ENCODE measurements at places on chromosomes 1 and 21.
A peak's percentile ranks its signal among the peaks of the same experiment; 100 is the strongest.

DNA sequence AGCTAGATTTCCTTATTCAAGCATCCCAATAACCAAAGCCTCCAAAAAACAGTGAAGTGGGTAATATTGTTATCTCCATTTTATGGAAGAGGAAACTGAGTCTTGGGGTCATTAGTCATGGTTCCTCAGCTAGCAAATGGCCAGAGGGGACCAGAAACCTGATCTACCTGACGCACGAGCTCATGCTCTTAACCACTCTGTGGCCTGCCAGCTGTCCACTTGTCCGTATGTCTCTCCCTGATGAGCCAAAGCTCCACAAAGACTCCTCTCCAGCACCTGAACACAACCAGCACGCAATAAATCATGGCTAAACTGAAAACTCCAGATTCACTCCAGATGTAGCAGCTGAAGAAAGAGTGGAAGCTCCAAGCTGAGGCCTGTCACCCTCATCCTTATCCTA is 5.8 kb downstream of the CAPN8 start:
- no peak for DNase-seq

- DNase-seq: no peak
Observed at GRCh38 chr1:14741532-14741931, 143.0 kb downstream of the KAZN start.

DNA sequence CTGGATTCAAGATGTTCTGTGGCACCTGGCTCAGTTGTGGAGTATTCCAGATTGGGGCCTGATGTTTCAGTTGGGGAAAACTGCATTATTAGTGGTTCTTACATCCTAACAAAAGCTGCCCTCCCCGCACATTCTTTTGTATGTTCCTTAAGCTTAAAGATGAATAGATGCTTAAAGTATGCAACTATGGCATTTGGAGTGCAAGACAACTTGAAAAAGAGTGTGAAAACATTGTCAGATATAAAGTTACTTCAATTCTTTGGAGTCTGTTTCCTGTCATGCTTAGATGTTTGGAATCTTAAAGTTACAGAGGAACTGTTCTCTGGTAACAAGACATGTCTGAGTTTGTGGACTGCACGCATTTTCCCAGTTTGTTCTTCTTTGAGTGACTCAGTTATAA is 7.2 kb downstream of the FPGT start:
- no peak for DNase-seq

DNA sequence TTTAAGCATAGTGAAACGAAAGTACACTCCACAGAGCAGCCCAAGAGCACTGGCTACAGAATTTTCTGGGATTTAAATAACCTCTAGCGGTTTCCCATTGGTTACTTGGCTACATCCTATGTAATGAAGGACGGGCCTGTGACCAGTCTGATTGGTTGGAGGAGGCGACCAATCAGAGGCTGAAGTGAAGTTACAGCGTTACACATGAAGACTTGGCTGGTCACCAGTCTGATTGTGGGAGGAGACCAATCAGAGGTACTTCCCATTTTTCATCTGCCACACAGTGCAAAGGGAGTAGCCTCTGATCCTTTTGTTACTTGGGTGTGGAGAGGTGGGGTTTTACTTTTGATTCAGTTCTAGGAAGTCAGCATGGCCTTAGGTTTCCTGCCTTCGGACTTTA is 142.7 kb upstream of the SERTAD4 start:
- DNase-seq: no peak

DNA sequence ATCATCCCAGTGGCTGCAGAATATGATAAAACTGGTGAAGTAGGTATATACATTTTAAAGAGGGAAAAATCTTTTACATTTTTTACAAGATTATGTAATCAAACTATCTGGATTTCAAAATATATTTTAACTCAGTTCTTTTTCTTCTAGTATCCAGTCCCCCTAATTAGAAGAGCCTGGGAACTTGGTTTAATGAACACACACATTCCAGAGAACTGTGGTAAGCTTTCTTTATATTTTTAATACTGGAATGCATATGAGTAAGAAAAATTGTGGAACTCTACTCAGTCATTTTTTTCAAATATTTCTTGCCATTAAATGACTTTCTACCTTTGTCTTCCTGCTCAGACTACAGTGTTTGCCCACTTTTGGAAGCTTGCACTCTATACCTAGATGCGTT is 8.2 kb downstream of the ACADM start:
- no peak for DNase-seq

GRCh38 chr1:16719571-16720350 is 20.6 kb upstream of the RNU1-4 start:
- DNase-seq: no peak

DNA sequence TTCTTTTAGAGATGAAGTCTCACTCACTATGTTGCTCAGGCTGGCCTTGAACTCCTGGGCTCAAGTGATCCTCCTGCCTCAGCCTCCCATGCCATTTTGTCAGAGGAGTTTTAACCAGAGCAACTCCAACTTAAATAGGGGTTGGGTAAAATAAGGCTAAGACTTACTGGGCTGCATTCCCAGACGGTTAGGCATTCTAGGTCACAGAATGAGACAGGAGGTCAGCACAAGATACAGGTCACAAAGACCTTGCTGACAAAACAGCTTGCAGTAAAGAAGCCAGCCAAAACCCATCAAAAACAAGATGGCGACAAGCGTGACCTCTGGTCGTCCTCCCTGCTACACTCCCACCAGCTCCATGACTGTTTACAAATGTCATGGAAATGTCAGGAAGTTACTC is 5.7 kb upstream of the DNAH14 start:
- DNase-seq: no peak

DNA sequence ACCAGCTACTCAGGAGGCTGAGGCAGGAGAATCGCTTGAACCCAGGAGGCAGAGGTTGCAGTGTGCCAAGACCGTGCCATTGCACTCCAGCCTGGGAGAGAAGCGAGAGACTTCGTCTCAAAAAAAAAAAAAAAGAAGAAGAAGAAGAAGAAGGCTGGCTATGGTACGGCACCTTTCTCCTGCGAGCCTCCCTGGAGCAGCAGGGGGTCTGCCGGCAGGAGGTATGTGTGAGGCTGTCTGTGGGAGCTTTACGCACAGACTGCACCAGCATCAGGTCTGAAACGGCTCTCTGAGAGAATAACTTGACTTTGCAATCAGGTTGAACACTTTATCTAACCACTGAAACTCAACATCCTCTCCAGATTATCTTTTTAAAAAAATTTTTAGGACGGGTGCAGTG is 44.9 kb downstream of the CLSTN1 start:
- no peak for DNase-seq

- no peak for DNase-seq
Observed at GRCh38 chr21:45540601-45540970, 1.7 kb downstream of the SLC19A1 start.

- DNase-seq: no peak
Observed at GRCh38 chr1:201374364-201374763, 3.1 kb downstream of the TNNT2 start.

DNA sequence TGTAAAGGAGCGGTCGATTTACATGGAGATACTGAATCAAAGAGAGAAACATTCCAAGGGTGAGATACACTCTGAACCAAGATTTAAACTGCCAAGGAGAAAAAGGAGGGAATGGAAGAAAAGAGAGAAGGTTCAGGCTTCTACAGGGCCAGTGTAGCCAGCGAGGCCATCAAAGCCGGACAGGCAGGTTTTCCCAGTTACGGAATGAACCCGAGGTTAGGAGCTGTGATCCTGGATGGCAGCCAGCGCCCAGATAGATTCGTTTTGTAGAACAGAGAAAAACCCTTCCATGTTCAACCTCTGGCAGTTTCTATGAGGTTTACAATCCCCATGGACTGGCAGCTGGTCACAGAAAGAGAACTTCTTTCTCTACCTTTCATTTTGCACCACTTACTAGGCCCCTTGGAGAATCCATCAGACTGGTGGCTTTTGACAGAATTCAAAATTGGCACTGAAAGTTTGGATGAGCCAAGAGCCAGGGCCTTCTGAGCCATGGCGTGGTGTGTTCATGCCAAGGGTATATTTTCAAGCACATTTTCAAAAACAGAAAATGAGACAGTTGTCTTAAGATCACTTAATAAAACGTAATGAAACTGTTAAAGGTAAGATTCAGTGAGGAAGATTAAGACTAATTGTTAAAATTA is 171.5 kb downstream of the RUNX1 start:
- DNase-seq: no peak

GRCh38 chr1:246058466-246058865 is 448.6 kb downstream of the SMYD3 start:
- DNase-seq: no peak

GRCh38 chr1:83928396-83928795 is 70.5 kb downstream of the TTLL7 start:
- DNase-seq: no peak

GRCh38 chr1:219505886-219506285 is 107.0 kb downstream of the ZC3H11B start:
- DNase-seq: no peak

DNA sequence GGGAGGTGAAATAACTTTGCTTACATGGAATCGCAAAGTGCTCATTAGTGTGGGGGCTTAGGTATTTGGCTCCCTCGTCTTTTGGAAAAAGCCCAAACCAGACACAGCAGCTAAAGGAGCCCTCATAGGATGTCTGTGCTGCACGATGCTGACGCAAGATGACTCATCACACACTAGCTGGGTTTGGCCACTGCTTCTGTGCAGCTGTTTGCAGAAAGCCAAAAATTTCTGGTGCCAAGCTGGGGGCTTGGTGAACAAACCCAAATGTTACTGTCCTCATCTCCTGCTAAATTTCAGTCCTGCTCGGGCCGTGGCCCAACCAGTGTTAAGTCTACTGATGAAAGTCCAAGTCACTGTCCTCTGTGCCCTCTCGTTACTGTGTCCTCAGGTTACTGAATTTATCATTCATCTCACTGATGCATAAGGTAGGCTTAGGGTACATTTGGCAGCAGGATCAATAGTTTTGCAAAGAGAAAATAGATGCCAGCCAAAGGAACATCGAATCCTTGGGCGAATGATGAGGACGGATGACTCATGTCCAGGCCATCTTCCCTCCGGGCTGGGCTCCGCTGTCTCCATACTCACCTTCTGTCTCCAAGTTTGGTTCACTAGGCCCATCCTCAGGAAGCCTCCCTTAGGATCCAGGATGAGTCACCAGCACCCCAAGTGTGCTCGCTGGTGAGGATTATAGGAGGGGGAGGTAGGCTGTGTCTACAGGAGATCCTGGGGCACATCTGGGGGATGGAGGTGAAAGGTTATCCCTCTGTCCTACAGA is 177.7 kb downstream of the ADSS2 start:
- DNase-seq: no peak

GRCh38 chr21:33169359-33169758 is 60.4 kb upstream of the IFNAR2 start:
- no peak for DNase-seq

DNA sequence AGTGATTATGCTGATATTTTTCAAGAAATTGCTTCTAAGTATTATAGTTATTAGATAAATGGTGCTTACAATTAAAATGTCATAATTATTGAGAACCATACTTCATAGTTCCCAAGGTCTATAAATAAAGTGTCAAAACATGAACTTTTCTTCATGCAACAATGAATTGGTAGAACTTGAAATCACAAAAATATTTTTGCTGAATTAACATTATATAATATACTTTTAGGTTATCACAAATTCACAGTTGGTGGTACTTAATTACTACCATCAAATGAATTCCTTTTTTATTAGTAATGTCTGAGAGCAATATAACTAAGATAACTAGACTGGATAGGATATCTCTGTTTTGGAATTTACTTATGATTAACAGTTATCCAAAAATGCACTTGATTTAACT is 4.7 kb downstream of the DNM3 start:
- no peak for DNase-seq

- DNase-seq: no peak
Observed at GRCh38 chr1:184635347-184635979, 119.2 kb downstream of the EDEM3 start.

DNA sequence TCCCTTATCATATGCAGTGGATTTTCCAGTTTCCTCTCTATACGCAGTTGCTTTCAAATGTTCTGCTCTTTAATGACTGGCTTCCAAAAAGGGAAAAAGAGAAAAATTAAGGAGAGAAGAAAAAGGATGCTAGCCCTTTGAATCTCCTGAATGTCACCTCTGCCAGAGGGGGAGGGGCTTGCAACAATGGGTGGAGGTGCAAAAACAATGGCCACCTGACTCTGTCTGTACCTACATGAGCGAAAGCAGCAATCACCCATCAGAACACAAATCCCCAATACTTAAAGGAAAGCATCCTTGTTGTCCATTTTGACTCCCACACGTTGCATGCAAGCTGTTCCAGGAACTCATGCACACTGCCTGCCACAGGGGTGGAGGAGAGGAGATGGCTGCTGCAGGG is 61.2 kb downstream of the CCDC30 start:
- no peak for DNase-seq

GRCh38 chr1:51330331-51331201 is at the start of gene TTC39A:
TSS of gene TTC39A (minus strand) at chr1:51330562. CDS start at chr1:51330477, 85 bp downstream.
- no peak for DNase-seq

- DNase-seq: peak; percentile 30
Observed at GRCh38 chr1:241063276-241063675, 293.7 kb downstream of the RGS7 start.

GRCh38 chr1:59675936-59676335 is 138.8 kb upstream of the HOOK1 start:
- DNase-seq: no peak

DNA sequence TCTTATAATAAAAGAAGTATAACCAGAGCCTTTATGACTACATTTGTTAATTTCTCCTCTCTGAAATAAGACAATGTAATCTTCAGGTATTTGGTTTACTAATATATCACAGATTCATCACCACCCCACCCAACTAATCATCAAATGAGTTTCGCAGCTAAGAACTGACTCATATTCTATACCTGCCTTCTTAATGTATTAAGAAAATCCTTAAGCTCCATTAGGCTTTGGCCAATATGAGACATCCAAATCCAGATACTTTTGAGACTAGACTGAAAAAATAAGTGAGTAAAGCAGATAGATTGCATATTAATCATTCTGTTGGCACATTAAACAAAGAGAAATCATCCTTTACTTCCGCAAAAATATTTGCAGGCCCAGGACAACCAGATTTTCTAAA is 18.7 kb upstream of the FMO2 start:
- DNase-seq: no peak

GRCh38 chr1:205171369-205171768 is 40.1 kb downstream of the DSTYK start:
- DNase-seq: no peak

DNA sequence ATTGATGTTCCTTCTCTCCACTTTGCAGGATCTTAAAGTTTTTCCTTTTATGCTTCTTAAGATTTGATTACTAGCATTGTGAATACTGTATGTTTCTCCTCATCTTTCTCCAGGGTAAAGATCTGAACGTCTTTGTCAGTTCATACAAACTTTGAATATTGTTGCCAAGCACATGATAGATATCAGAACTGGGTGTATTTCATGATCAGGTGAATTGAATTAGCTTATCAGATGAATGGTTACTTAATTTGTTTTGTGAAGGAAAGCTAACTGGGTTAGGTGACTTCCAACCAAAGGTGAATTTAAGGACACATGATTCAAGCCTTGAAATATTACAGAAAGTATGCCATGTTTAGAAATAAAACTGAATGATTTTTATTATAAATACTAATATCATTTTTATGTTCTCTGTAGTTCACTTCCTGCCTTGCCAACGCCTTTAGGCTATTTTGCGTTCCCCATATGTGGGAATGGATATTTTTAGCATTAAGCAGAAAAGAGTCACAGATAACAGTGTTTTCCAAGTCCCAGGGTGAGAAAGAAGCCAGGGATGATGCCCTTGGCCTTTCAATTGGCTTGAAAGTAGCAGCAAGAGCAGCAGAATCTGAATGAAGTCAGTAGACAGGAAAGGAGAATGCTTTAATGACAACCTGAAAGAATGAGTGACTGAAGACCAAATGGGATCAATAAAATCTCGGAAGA is 752.1 kb downstream of the NCAM2 start:
- DNase-seq: no peak

Measured in NCI-H1930 (cell line).